Fibroblast of skin of right biceps (primary cell): ENCODE measurements at places on chromosomes 2 and 18.
A peak's percentile ranks its signal among the peaks of the same experiment; 100 is the strongest.

DNA sequence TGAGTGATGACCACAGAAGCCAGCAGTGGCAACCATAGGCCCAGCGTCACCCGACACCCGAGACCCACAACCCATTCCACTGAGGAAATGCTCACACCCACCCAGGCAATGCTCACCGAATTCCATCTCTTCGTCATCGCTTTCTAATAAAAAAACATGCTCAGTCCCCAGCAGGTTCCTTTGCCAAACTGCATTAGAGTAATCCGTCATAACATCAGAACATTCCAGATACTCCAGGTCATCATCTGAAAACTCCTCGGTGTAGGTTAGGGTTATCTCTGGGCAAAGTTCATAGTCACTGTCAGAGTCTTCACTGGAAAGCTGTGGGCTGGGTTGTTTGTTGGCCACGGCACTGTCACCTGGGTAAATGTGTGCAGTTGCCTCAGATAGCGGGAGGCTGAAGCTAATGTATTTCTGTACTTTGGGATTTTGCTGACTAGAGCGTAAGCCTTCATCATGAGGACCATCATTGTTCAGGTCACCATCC is 49.3 kb downstream of the ALPK2 start:
- peak; percentile 98 for DNase-seq

GRCh38 chr2:77458216-77458615 is 64.0 kb downstream of the LRRTM4 start:
- DNase-seq: no peak

DNA sequence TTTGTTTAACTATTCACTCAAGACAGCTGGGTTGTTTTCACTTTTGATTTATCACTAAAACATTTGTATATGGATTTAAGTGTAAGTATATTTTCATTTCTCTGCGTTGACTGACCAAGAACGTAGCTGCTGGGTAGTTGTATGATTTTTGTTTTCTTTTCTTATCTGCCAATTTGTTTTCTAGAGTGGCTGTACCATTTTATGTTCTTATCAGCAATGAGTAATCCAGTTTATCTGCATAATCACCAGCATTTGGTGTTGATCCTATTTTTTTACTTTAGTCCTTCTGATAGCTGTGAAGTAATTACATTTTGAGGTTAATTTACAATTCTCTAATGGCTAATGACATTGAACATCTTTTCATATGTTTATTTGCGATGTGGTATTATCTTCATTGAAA is 1178.4 kb upstream of the TMEFF2 start:
- no peak for DNase-seq

- DNase-seq: no peak
Observed at GRCh38 chr2:106563195-106563594, 76.0 kb downstream of the CD8B2 start.
